ENCODE measurements at places on chromosomes 7 and 10.

GRCh38 chr7:20170633-20171032 lies 46.6 kb downstream of the MACC1 start:
- no peak for DNase-seq

GRCh38 chr10:96309628-96310320 lies 5.5 kb downstream of the DNTT start:
- no peak for DNase-seq

DNA sequence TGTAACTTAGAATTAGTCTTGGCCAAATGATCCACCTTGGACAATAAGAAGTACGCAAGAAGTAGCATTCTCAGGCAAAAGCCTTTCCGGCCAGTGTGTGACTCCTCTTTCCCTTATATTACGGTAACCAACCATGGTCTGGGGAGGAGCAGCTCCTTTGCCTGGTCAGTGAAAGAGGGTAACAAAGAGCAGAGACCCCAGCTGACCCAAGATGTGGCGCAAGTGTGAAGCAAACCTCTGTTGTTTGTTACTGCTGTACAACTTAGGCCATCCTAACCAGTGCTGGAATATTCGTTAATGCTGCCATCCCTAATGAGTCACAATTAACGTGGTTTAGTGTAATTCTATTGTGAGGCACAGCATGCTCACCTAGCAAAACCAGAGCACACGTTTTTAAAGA lies 44.0 kb downstream of the HIPK2 start:
- no peak for DNase-seq

DNA sequence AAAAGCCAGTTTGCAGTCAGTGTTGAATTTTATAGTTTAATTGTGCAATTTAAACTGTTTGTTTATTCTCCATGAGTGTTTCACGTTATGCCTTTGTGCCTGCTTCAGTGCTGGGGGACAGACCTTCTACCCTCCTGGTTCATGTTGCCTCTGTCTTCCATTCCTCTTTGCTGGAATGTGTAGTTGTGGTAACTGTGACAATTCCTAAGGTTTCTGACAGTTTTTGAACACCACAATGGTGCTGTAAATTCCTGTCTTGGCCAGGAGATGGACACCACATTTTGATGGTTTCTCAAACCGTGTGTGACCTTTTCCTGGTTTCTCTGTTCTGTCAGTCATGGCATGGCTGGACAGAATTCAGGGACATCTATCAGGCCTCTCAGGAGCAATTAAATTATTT lies 201.7 kb downstream of the BICC1 start:
- no peak for DNase-seq

DNA sequence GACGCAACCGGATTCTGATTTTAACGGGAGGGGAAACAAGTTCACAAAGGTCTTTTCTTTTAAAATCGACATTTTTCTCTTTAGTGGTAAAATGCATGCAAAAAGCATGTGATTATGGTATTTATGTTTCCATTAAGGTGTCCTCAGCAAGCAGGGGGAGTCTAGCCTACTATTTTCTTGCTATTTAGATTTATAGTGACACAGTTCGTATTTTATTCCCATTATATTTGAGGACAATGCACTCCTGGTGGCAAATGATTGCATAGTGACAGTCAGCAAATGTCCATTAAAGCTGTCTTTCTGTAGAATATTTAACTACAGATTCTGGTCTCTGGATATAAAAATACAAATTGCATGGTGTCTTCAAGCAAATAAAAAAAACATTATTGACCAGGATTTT lies 554.2 kb downstream of the PARD3 start:
- no peak for DNase-seq

- DNase-seq, result no peak
These were observed 56.8 kb downstream of the CACNB2 start for GRCh38 chr10:18196806-18197550.

GRCh38 chr10:43669386-43669785 lies 20.7 kb upstream of the ZNF32 start:
- no peak for DNase-seq
